ENCODE measurements at places on chromosomes 6 and 20.
A peak's percentile ranks its signal among the peaks of the same experiment; 100 is the strongest.

DNA sequence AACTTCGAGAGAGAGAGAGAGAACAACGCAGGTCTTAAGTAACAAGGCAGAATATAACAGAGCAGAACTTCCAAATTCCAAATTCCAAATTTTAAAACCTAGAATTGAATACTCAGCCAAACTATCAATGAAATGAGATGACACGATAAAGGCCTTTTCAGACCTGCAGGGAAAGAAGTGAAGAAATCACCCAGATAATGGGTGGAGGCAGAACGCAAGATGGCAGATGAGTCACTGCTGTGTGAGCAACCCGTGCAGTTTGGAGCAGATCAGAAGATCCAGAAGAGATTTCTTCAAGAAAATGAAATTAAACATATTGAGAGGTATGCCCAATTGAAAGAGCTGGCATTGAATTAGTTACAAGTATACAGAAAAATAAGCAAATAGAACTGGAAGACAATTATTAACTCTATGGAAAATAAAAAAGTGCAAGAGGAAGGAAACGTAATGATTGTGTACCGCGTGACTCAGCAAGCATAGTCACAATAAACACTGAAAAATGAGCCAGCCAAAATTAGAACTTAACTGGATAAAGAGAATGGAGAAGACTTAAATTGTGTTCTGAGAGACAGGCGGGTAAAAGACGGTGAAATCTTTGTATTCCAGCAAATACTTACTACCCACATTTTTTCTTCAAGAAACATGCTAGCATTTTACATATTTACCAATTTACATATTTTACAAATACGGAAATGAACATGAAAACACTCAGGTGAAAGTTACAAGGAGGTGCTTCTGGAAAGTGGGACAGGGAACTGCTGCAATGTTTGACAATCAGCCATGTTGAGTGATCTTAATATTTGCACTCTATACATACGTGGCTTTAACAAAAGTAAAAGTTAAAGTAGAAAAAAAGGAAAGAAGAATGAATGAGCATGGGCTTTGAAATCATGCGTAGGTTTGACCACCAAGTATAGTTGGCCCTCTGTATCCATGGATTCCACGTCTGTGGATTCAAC, 87.9 kb upstream of the CDYL start:
- no peak for DNase-seq

GRCh38 chr20:34365765-34366213, 2.7 kb downstream of the ITCH start:
- DNase-seq = no peak

GRCh38 chr6:105263685-105264610, 84.1 kb upstream of the POPDC3 start:
- no peak for DNase-seq

GRCh38 chr6:11209906-11210305, 22.6 kb downstream of the NEDD9 start:
- DNase-seq = no peak

GRCh38 chr6:35449287-35449881, 2.8 kb upstream of the FANCE start:
- DNase-seq = peak; percentile 58

GRCh38 chr6:169048865-169049205, 204.8 kb downstream of the THBS2 start:
- no peak for DNase-seq

DNA sequence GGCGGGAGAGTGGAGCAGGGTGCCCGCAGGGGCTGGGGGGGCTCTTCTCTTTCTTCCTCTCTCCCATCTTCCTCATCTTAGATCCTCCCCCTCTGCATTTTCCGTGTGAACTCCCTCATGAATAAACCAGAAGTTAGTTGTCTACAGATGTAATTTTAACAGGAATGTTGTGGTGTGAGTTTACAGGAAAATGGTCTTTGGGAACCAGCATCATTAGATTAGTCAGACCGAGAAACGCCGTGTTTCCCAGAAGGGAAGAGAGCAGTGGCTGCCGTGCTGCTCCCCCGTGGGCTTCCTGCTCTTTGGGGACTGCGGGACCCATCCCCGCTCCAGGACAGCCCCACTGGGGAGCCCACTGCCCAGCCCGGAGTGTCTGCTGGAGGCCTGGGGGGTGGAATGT, 3.4 kb downstream of the MYT1 start:
- no peak for DNase-seq

GRCh38 chr20:47258745-47259695, 97.5 kb downstream of the ZMYND8 start:
- no peak for DNase-seq

- no peak for DNase-seq
Observed at GRCh38 chr20:13700761-13701160, 62.0 kb upstream of the TASP1 start.

DNA sequence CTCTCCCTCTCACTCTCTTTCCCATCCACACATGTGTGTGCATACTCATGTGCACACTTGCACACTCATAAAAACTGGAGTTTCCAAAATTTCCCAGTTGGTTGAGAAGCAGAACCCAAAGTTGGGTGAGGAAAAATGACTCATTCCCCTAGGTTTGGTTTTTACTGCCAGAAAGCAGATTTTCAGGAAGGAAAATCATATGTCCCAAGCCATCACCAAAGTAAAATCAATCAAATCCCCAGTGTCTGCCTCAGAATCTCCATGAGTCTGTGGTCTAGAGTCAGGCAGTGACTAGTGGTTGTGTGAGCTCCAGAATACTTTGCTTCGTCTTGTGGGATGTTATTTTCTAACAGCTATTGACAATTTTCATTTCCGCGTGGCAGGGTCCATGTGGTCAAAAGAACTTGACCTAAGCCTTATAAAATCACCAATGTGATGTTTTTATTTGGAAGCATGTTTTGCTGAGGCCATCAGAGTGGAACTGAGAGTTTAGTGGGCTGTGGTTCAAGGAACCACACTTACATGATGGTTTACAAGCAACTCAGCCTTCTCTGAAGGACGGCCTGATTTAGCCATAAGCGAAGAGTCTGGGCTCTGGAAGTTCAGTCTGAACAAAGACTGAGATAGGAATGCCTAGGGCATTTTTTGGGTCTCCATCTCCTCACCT, 81.9 kb upstream of the CCN6 start:
- DNase-seq = no peak

GRCh38 chr20:36926653-36927200, 24.8 kb downstream of the SAMHD1 start:
- no peak for DNase-seq

DNA sequence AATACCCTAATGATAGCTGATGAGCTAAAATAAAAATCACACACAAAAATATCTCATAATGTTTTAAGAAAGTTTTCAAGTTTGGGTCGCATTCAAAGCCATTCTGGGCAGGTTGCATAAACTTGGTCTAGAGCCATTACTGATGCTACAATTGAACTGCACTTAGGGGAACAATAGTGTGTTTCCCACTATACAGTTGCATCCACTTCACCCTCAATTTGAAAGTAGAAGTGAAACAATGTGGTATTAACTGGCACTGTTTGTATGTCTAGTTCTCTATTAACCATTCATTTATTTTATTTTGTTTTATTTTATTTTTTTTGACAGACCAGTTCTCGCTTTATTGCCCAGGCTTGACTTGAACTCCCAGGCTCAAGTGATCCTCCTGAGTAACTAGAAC, 23.0 kb upstream of the STK38 start:
- no peak for DNase-seq
